ENCODE measurements at places on chromosomes 16 and 17.

- no peak for DNase-seq
These were observed 19.6 kb downstream of the CCR7 start for GRCh38 chr17:40545660-40546059.

GRCh38 chr17:82229698-82230608, 1.1 kb downstream of the SLC16A3 start:
- DNase-seq, result no peak

DNA sequence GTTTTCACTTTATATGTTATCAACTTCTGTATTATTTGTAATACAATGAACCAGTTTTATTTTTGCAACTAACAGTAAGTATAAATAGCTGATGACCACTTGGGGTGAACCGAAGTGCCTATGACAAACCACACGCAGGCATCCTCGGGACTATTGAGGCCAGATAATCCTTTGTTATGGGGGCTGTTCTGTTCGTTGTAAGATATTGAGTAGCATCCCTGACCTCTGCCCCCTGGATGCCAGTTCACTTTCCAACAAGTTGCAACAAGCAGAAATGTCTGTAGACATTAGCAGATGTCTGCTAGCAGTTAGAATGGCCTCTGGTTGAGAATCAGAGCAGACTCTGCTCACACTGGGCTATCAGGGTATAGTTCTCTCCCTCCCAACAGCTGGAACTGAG, 277.0 kb downstream of the WWOX start:
- no peak for DNase-seq

GRCh38 chr16:62751218-62751617, 715.0 kb upstream of the CDH8 start:
- DNase-seq, result no peak

- no peak for DNase-seq
These were observed 28.2 kb downstream of the BRD7 start for GRCh38 chr16:50340578-50340977.

All from SK-N-MC (cell line).